ENCODE measurements at places on chromosomes 13 and 19. TPM values are rescaled to one million over a fixed set of nuclear protein-coding genes. Genes with fewer than 3 reads are reported as not detected.

MED26 gene
- 5.3 TPM for polyA plus RNA-seq

ZNRF4 gene
- polyA plus RNA-seq, result not detected

SF3A2 gene
- 22.3 TPM for polyA plus RNA-seq

CGB8 gene
- not detected for polyA plus RNA-seq

NTF4 gene
- not detected for polyA plus RNA-seq

Measured in naive thymus-derived CD4-positive, alpha-beta T cell (primary cell).